Hematopoietic multipotent progenitor cell (in vitro differentiated cells): ENCODE measurements at places on chromosomes 7 and 10.

DNA sequence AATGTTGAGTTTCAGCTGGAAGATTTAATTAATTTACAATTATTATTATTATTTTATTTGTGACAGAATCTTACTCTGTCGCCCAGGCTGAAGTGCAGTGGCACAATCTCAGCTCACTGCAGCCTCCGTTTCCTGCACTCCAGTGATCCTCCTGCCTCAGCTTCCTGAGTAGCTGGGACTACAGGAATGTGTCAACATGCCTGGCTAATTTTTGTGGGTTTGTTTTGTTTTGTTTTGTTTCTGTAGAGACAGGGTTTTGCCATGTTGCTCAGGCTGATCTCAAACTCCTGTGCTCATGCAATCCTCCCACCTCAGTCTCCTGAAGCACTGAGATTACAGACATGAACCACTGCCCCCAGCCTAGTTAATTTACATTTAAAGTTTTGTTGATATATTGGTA is 93.8 kb upstream of the MEOX2 start:
- DNase-seq, result no peak

- DNase-seq, result no peak
Observed at GRCh38 chr10:93280121-93280698, 201.9 kb downstream of the MYOF start.

DNA sequence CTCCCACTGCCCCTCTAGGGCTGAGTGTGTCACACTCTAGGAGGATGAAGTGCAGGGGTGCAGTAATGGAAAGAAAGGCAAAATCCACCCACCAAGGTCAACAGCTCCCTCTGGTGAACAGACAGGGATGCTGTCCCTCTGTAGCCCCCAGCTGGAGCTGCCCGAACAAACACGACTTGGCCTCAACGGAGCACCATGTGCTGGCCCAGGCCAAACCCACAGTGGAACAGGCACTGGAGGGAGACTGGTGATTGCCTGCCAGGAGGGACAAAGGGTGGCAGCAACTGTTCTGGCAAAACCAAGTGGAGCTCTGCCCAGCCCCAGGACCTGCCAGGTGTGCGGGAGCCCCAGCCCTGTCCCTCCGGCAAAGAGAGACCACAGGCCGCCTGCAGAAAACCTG is 20.7 kb downstream of the PDIA4 start:
- no peak for DNase-seq

DNA sequence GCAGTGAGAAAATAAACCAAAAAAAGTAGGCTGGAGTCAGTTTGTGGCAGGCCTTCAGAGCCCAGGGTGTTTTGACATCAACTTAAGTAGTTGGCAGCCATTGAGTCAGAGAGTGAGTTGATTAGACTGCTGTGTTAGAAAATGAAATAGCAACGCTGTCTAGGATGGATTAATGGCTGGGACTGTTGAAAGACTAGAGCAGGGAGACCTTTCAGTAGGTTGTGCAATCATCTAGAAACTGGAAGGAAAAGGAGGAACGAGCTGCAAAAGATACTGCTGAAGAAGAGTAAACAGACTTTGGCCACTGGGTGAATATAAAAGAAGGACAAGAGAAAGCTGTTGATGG is 28.6 kb upstream of the TRIL start:
- DNase-seq, result peak; percentile 2

- DNase-seq, result no peak
Observed at GRCh38 chr7:34652809-34653208, 5.2 kb upstream of the NPSR1 start.
